Activated naive CD4-positive, alpha-beta T cell treated with anti-CD3 and anti-CD28 coated beads for 36 hours (primary cell): ENCODE measurements at places on chromosomes 11 and 22.

DNA sequence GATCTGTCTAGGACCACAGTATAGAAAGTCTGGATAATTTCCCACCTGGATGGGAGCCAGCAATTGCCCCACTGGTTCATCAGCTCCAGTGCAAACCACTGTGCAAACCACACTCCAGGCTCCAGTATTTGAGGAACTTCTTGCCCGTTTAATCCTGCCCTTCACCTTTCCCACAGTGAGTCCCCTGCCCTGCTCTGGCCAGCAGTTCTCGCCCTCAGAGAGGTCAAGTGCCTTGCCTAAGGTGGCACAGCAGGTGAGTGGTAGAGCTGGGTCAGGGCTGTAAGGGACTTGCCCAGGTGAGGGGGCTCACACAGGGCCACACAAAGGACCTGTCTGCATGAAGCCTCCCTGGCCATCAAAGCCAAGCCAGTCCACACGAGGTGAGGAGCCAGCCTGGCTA is 24.1 kb downstream of the MS4A10 start:
- no peak for DNase-seq

DNA sequence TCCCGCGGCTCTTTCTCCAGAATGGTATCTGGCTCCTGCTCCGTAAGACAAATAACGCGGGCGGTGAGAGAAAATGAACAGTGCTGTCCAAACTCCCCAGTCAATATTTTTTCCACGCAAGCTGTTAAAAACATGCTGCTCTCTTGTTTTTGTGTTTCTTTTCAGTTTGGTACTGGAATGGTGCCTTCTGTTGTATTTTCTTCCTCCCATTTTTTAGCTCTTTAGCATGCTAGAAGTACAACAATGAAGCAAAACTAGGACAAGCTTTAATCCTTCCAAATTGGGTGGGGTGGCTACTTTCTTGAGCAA is 599 bp upstream of the PPP2R1B start:
- no peak for DNase-seq

GRCh38 chr22:37352481-37352880 is 70.2 kb downstream of the CYTH4 start:
- DNase-seq: no peak

DNA sequence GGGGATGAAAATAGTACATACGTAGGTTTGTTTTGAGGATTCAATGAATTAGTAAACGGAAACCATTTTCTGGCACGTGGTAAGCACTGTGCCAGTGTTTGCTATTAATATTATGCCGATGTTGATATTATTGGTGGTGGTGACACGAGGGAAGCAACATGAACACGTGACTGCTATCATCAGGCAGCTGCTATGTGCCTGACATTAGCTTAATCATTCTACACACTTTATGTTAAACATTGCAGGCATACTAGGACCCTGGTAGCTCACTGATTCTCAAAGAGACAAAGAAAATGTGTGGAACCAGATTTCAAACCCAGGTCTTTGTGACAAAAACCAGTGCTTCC is 656 bp downstream of the SRRD start:
- no peak for DNase-seq

DNA sequence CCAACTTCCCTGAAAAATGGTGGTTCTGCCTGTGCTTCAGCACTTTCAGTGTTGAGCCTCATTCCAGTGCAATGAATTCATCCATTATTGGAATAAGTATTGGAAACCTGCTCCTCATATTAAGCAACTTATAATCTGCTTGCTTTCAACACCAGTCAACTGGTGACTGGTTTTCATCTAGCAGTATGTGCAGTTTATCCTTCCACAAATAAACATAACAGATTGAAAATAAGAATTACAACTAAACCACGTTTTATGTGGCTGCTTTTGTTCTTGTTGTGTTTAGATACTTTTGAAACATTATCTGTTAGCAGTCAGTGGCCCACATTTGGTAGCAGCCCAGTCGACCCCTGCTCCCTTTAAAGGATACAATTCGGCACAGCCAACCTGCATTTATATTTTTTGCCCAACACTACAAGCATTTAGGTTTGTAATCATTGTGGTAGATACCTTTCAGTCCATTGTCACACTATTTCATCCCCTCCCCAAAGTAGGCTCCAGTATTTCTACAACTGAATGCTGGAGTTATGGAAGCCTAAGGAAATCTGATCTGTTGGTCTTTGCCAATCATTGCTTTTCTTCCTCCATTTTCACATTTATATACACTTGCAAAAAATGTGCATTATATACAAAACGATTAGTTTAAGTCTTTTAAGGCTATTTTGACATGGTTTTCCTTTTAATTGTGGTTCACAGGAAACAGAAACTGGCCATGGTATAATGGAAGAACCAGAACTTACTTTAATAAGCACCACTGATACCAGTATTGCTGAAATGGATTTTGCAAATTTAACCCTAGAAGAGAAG is 13.1 kb downstream of the TAF1D start:
- no peak for DNase-seq

- DNase-seq: peak; percentile 32
Observed at GRCh38 chr22:43014316-43014868, 557 bp downstream of the PACSIN2 start.

GRCh38 chr22:42696331-42696967 is 24.2 kb downstream of the A4GALT start:
- no peak for DNase-seq

GRCh38 chr22:49427941-49428340 is 399.7 kb downstream of the BRD1 start:
- DNase-seq: no peak

DNA sequence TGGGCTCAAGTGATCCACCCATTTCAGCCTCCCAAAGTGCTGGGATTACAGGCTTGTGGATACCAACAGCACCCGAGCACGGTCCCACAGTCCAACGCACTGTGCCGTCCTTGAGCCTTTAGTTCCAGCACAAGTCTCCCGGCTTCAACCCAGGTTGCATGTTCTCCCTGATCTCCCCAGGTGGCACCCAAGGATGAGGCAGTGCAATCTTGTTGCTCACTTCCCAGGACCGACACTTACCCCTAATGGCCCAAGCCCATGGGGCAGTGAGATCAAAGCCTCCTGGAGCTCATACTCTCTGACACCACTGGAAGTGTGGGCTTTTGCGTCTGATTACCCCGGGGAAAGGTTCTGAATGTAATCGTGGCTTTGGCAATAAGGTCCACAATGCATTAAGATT is 3.5 kb downstream of the PRAME start:
- DNase-seq: no peak

- DNase-seq: no peak
Observed at GRCh38 chr11:32729976-32730375, 64.5 kb downstream of the CCDC73 start.

DNA sequence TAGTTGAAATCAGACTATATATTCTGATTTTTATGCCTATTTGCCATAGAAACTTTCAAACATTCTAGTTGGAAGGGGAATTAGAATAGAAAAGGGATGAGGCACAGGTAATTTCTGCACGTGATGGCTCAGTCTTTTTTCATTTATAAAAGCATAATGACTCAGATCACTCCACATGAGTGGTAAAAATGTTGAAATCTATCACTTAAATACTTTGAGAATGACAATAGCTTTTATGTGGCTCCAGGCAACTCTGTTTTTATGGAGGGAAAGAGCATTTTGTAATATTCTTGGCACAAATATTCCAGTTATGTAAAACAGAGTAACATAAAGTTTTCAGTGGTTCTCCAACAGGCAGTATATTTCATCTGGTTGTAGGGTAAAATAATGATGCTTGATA is 5.9 kb upstream of the MMP3 start:
- no peak for DNase-seq

DNA sequence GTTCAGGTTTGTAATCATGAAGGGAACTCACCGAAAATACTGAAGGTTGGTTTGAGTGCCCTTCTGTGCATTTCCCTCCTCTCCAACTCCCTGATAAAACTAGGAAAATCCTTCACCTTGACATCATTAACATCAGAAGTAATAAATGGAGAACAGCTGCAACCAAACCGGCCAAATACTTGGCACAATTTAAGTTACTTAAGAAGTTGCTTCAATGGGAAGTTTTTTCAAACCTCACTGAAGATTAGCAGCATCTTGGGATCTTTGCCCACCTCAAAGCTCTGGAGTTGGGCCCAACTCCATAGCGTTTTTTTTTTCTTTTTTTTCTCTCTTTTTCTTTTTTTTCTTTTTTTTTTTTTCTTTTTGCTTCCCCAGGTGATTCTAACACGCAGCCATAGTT is 784.8 kb downstream of the KCNA4 start:
- DNase-seq: no peak

- DNase-seq: no peak
Observed at GRCh38 chr11:99419991-99420390, 399.2 kb downstream of the CNTN5 start.

DNA sequence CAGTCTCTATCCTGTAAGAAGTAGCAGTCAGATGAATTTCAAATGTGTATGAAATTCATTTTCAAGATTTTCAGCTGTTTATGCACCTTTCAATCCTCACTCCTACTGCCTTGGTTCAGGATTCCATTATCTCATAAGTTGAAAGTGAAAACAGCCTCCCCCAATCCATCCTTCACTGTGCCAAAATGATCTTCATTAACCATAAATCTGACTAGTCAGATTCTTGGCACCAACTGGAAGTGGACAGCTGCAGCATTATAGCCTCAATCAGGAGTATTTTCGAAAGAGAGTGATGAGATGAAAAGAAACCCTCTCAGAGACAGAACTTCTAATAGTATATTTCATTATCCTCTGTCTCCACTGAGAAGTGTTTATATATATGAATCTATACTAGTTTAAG is 365.3 kb upstream of the PDGFD start:
- no peak for DNase-seq

DNA sequence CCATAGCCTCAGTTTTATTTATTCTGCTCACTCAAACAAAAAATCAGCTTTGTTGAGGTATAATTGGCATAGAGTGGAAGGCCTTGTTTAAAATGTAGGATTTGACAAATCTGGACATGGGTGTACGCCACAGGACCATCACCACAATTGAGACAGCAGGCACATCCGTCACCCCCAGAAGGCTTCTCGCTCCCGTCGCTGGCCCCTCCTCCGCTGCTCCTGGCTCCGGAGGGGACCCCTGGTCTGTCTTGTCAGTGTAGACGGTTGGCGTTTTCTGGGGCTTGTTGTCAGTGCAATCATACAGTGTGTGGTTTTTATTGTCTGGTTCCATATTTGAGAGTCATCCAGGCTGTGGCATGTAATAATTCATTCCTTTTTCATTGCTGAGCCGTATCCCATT is 97.6 kb downstream of the KCNQ1 start:
- no peak for DNase-seq

GRCh38 chr11:109984634-109985289 is 108.4 kb upstream of the ZC3H12C start:
- no peak for DNase-seq

DNA sequence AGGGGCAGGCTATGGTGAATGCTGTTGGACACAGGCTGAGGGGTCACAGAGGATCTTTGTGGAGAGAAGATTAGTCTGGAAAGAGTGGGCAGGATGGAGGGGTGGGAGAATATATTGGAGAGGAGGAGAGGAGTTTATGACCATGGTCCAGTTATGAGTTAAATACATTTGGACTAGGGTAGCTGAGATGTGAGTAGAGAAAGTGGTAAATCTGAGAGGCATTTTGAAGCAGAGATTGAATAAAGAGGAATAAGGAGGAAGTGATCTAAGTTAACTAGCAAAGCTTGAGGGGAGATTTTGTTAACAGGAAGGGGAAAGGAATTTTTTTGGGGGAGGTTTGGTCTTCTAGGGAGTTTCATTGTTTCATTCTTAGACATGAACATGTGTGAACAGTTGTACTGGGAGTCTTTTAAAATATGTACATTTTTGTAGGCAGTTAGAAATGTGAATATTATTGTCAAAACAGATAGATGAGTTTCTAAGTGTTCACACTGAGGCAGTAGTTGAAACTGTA is 43.1 kb upstream of the EED start:
- no peak for DNase-seq

GRCh38 chr11:36196411-36196998 is 92.7 kb downstream of the COMMD9 start:
- no peak for DNase-seq

DNA sequence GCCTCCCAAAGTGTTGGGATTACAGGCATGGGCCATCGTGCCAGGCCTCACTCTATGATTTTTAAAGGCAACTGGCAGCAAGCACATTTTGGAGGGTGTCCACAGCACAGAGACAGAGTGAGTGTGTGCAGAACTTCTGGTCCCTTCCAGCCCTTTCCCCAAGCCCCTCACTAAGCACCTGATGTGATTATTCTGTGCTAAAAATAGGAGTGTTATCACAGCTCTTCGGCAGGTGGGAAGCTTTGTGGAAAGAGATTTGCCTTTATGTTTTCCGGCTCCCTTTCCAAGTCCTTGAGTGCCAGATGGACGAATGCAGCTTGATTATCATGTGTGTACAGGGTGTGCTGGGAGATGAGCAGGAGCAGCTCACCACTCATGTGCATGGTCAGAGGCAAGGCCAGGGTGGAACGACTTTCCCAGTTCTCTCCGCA is 310.8 kb downstream of the DDX10 start:
- DNase-seq: no peak

GRCh38 chr11:82936261-82936660 is 34.7 kb downstream of the DDIAS start:
- DNase-seq: no peak

GRCh38 chr22:36461665-36462649 is 19.5 kb downstream of the TXN2 start:
- DNase-seq: no peak

- DNase-seq: no peak
Observed at GRCh38 chr11:61077936-61078335, 24.4 kb upstream of the CD5 start.

- DNase-seq: peak; percentile 96
Observed at GRCh38 chr22:37079668-37080171, 28.2 kb downstream of the KCTD17 start.

GRCh38 chr11:17601256-17601671 is 54.2 kb downstream of the OTOG start:
- no peak for DNase-seq

- no peak for DNase-seq
Observed at GRCh38 chr11:37511425-37511933, 913.4 kb upstream of the RAG2 start.

- DNase-seq: no peak
Observed at GRCh38 chr11:91081440-91082043, 858.7 kb upstream of the CHORDC1 start.

DNA sequence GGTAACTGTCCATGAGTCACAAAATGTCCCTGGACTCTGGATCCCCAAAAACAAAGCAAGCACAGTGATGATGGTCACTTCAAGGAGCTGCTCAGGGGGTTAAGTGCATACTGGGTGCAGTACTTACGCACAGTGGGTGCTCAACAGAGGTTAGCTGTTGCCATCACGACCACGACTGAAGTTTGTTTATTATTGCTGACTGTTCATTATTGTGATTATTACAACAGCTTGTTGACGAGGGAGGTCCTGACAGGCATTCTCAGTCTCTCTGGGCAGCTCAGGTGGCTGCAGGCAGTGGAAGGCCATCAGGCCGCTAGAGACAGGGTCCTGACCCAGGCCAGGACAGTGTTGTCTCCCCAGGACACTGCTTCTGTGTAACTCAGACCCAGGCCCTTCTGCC is 418.8 kb downstream of the SHANK2 start:
- DNase-seq: no peak

- DNase-seq: no peak
Observed at GRCh38 chr22:44281768-44282637, 30.7 kb downstream of the SHISAL1 start.

GRCh38 chr11:61616434-61616833 is 35.6 kb upstream of the SYT7 start:
- no peak for DNase-seq

- no peak for DNase-seq
Observed at GRCh38 chr22:17283423-17283822, 64.2 kb upstream of the ADA2 start.

GRCh38 chr11:11502263-11502861 is 119.4 kb downstream of the GALNT18 start:
- no peak for DNase-seq

GRCh38 chr22:48574776-48575617 is 1252.7 kb downstream of the BRD1 start:
- DNase-seq: peak; percentile 41
